ENCODE measurements at places on chromosomes 2 and 18.

GRCh38 chr2:3588084-3588483 lies 6.8 kb upstream of the COLEC11 start:
- DNase-seq, result no peak

DNA sequence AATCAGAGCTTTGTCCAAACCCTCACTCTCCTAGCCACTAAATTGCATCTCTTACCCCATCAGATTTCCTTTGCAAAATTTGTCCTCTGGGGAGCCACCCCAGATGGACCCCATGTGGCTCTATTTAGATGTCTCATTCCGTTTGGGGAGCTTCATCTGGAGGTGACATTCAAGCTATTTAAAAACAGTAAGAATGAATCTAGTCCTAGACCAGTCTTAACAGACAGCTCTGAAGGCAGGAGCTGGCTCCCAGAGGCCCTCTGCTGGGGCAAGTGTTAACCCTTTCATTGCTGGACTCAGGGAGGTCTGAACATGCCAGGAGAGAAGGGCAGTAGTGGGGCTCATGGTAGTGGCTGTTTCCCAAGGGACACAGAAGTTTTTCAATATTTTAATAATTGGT lies 59.2 kb downstream of the RPL37A start:
- no peak for DNase-seq

- no peak for DNase-seq
Observed at GRCh38 chr2:241933179-241933911, 63.8 kb downstream of the RTP5 start.

- no peak for DNase-seq
Observed at GRCh38 chr18:35241448-35241804, 592 bp downstream of the ZNF397 start.

- DNase-seq, result no peak
Observed at GRCh38 chr2:216698895-216699294, 3.5 kb upstream of the IGFBP5 start.

- no peak for DNase-seq
Observed at GRCh38 chr2:40298026-40298425, 153.9 kb downstream of the SLC8A1 start.

DNA sequence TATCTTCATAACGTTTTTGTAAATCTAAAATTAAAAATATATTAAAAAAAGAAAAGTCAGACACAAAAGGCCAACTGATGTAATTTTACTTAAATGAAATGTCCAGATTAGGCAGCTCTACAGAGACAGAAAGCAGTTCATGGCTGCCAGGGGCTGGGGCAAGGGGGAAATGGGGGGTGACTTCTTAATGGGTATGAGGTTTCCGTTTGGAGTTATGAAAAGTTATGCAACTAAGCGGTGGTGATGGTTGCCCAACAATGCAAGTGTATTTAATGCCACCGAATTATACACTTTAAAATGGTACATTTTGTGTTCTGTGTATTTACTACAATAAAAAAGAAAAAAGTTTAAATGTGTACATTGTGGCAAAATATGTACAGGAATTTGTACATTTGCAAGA lies 70.2 kb upstream of the TEX51 start:
- DNase-seq, result no peak

DNA sequence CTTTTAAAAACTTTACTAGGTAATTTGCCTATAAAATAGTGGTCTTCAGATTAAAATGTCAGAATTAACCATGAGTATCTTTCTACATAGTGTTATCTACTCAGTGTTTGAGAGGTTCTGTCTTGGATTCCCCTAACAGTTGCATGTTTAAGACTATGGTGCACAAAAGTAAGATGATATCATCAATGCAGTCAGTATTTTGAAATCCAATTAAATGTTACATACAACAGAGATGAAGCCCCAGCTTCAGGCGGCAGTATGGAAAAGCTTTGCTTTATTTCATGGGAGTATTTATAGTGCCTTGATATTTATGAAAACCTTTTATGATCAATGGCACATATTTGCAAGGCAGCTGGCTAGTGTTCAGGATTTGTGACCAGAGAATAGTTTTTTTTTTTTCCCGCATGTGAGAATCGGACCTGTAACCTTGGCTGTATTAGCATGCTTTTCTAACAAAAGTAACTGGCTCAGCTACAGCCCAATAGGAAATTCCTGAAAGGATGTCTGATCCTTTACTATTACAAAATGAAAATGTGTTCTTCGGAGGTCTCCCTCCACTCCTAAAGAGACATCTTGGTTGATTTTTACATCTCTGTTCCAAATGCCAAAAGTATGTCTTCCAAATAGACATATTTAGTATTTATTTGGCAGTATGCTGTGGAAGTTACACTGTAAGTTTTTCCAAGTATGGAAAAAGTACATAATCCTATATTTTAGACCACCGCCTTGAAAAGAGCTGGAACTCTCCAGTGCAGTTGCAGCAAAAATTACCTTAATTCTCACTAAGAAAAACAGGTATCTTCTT lies 319.3 kb upstream of the UBE2E3 start:
- DNase-seq, result no peak

All from T-helper 9 cell (primary cell).